ENCODE measurements at places on chromosomes 5 and 9.

GRCh38 chr9:135184181-135185053 is 96.9 kb downstream of the OLFM1 start:
- no peak for DNase-seq

DNA sequence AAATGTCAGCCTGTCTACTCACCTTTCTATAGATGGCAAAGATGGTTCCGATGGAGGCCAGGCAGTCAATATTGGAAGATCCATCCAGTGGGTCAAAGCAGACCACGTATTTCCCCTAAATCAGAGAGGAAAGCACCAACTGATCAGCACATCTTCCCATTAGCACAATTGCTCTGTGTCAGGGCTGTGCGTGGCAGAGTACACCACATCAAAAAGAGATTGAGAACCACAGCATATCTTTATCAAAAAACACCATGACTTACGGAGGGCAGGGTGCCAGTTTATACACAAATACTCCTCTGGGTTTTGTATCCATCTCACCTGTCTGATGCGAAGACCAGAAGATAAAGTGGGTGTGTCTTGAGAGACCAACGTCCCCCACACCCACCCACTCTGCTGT is 9.1 kb downstream of the FBP2 start:
- DNase-seq = no peak

- no peak for DNase-seq
Measured at GRCh38 chr5:142717582-142718215, 31.8 kb upstream of the FGF1 start.

DNA sequence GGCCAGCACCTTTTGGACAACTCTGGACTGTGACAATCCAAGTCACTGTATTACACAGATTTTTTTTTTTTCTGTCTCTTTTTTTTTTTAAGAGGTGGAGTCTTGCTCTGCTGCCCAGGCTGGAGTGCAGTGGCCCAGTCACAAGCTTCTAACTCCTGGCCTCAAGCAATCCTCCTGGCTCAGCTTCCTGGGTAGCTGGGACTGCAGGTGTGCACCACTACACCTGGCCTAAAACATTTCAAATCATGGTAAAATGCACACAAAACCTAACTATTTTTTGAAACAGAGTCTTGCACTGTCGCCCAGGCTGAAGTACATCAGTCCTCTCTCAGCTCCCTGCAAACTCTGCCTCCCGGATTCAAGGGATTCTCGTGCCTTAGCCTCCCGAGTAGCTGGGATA is 7.2 kb upstream of the N4BP3 start:
- DNase-seq = no peak

DNA sequence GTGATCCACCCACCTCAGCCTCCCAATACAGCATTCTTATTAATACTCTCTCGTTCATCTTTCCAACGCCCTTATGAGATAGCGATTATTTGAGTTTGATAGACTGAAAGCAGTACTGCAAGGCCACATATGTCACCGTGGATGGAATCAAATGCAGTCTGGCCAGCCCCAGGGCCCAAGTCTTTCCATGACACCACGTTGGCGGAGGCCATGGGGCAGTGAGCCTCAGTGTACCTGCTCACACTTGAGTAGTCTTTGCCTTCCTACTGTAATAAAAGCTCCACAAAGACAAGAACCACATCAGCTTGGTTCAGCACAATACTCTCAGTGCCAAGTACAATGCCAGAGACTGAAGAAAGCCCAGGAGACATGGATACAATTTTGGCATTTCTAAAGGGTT is 88.5 kb downstream of the TTLL11 start:
- DNase-seq = no peak

DNA sequence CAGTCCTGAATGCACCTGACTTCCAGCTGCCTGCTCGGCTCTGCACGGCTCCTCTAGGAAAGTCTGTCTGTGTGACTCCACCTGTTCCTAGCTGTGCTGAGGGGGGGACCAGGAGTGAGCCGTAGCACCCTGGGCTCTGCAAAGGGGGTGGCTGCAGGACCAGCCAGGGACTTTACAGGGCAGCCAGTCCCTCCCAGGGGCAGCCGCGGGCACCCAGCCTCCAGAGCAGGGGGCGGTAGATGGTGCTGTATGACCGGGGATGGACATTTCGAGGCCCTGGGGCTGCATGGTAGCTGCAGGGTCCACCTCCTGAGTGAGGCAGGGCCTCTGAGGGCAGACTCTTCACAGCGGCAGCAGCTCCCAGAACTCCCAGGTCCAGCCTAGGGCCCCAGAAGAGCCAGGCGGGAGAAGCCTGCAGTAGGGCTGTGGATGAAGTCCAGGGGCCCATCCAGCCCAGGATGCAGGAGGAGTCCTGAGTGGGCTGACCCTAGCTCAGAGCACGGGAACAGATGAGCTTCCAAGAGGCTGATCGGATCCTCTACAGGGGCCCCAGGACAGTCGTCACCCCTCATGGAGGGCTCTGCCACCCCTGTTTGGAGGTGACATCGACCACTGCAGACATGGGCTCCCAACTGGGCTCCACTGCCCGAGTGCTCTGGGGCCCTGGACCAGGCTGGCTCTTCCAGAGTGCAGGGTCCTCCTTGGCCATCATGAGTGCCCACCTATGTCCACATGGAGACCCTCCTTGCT is 105.4 kb downstream of the ZNF354C start:
- peak; percentile 52 for DNase-seq
